Spinal cord (tissue), 10 donors: ENCODE measurements at places on chromosomes 12 and 14. TPM values are rescaled to one million over a fixed set of nuclear protein-coding genes. Genes with fewer than 3 reads are reported as not detected.

The GPR135 gene
- polyA plus RNA-seq = 6.6 TPM

The BHLHE41 gene
- 41.0 TPM for polyA plus RNA-seq

The B3GNT4 gene
- polyA plus RNA-seq = 7.6 TPM

GRCh38 chr12:130051900-130052299, 110.4 kb upstream of the FZD10 start:
- DNase-seq = no peak

DNA sequence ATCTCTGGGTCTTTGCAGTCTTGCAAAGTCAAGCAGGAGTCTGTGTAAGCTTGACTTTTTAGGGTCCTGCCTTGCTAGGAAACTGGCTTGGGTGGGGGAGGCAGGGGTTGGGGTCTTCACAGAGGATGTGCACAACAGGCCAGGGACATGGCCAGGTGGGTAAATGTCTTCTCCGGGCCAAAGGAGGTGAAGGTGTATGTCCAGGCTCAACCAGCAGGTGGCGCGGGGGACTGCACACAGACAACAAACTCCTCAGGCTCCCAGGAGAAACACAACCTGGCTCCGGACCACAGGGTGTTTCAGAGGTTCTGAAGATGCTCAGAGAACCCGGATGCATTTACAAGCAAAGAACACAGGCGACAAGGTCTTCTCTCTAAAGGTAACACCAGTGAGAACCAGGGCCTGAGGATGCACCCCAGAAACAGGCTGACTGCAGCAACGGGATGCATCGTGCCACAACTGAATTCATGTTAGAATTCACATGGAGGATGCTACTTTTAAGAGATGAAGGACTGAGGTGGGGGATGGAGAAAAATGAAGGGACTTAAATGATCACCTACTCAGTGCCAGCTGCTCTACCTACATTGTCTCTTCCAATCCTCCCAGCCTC, 56.0 kb downstream of the PLEKHG3 start:
- no peak for DNase-seq

GRCh38 chr14:22980672-22981089, 1.7 kb downstream of the AJUBA start:
- DNase-seq = no peak

DNA sequence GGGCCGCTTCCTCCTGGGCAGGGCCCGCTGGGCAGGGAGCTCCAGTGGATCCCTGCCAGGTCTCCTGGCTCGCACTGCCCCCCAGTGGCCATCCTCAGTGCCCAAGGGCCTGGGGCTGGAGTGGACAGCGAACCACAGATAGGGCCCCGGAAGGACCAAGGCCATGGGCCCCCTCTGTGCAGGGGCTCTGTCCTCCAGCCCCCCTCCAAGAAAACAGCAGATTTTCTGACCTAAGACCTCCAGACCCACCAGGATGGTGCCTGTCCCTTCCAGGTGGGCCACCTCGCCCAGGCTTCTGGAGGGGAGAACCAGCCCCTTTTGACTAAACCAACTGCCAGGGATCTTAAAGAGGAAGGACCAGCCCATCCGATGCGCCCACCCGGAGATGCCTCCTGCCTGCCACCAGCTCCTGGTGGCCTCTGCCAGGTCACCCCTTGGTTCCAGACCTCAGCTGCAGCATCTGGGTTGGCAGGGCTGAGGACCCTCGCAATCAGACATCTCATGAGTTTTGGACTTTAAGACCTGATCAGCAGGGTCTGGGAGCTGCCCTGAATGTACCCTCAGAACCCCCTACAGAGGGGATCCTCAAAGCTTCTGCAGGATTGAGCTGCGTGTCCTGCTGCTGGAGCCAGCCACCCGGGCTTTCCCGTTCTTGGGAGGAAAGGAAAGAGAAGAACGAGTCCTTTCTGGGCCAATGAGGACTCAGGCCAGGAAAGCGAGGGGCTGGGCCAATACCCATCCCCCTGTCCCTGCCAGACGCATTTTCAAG, 325.8 kb upstream of the DIO3 start:
- DNase-seq = no peak

DNA sequence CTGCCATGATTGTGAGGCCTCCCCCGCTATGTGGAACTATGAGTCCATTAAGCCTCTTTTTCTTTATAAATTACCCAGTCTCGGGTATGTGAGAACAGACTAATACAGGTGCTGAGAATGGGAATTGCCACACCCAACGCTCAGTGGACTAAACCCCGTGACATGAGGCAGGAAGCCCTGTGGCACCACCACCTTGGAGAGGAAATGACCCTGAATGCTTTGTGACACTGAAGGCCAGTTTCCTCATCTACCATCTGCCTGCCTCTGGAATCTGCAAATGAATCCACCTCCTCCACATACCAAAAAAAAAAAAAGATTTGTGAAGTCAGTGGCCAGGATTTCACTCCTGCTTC, 41.6 kb downstream of the NT5DC3 start:
- no peak for DNase-seq

- no peak for DNase-seq
These were observed 44.4 kb downstream of the PRKCH start for GRCh38 chr14:61365667-61366212.
